ENCODE measurements at places on chromosomes 2 and 18.

- DNase-seq: no peak
Observed at GRCh38 chr2:104976603-104977120, 61.2 kb upstream of the MRPS9 start.

GRCh38 chr2:2503864-2504418 lies 172.9 kb upstream of the MYT1L start:
- DNase-seq: no peak

DNA sequence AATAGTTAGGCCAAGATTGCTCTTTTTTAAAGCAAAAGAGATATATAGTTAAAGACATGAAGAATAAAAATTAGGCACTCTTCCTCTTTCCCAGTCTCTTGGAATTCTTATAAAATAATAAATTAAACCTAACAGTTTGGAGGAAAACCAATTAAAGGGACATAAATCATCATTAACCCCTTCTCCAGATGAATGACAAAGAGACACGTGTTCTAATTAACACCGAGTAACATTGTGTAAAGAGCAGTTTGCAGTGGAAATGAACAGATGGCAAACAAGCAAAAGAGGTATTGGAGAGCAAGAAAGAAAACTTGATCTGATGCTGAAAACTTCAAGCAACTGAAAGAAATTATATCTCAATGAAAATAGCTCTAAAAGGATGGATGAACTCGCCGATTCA lies 48.4 kb downstream of the BCL2 start:
- no peak for DNase-seq

DNA sequence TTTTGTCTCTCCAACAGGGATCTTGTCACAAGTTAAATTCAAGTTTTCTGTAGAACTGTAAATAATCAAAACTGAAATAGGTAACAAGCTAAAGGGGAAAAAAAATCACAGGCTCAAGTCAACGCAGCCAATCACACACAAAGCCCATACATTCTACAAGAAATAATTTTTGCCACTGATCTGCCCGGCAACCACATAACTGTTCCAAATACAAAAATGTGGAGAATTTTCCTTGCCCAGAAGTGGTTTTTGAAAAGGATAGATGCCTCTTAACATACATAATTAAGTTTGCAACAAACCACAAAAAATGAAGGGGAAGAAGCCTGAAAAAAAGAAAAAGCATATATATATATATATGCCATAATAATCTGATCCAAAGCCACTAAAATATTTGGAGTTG lies 60.3 kb downstream of the FARSB start:
- DNase-seq: no peak

- no peak for DNase-seq
Observed at GRCh38 chr2:134540990-134541389, 177.8 kb downstream of the TMEM163 start.

- no peak for DNase-seq
Observed at GRCh38 chr2:157952558-157952957, 76.4 kb upstream of the ACVR1 start.

- no peak for DNase-seq
Observed at GRCh38 chr2:136052369-136053362, 65.3 kb downstream of the CXCR4 start.

DNA sequence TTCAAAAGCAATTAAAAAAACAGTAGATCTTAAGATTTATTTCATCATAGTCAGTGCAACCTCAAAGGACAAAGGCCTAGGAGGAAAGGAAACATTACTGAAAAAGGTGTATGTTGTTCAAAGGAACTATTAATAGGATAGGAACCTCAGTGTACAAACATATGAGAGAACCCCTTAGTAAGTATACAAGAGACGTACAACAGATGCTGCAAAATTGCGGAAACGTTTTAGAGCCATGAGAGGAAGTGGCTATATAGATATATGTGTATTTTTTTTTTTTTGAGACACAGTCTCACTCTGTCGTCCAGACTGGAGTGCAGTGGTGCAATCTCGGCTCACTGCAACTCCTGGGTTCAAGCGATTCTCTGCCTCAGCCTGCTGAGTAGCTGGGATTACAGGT lies 22.2 kb downstream of the PIK3C3 start:
- no peak for DNase-seq

DNA sequence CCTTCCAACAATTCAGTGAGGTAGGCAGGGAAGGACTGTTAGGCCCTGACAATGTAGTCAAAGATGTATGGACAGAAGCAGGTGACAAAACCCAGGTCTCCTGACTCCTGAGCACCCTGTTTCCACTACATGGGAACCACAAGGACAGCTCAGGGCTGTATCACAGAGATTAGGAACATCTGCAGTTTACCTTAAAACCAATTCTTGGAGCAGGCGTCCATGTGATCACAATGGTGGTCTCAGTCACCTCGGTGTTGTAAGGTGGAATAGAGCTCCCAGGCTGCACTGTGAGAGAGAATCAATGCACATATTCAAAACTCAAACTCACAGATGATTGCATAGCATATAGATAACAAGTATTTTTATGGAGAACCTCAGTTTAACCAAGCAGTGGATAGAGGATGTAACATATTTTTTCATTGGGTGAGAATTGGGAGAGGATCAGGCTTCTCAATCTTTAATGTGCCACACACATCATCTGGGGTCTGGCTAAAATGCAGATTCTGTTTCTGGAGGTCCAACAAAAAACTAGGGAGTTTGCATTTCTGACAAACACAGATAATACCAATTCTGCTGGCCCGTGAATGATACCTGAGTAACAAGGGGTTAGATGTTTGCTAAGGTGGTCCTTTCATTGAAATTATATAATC lies 36.7 kb downstream of the FN1 start:
- no peak for DNase-seq

DNA sequence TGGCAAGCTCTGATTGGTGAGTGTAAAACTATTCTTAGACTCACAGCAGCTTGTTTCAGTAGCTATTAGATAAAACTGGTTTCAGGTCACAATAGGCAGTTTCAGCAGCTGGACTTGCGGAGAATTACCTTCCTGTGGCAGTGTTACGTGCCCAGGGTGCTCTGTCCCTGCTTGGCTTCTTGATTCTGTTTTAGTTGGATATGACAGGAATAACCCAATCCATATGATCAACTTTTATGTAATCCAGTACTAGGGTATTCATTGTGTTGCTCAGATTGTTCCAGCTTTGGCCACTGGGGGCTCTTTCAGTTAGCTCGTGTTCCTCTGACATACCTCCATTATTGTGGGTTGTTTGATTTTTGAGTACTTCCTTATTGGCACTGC lies 43.1 kb downstream of the INPP4A start:
- DNase-seq: peak; percentile 42

- DNase-seq: peak; percentile 61
Observed at GRCh38 chr2:240556553-240557100, 1.2 kb downstream of the ANKMY1 start.

- DNase-seq: no peak
Observed at GRCh38 chr2:68561372-68561771, 82.0 kb upstream of the PROKR1 start.

DNA sequence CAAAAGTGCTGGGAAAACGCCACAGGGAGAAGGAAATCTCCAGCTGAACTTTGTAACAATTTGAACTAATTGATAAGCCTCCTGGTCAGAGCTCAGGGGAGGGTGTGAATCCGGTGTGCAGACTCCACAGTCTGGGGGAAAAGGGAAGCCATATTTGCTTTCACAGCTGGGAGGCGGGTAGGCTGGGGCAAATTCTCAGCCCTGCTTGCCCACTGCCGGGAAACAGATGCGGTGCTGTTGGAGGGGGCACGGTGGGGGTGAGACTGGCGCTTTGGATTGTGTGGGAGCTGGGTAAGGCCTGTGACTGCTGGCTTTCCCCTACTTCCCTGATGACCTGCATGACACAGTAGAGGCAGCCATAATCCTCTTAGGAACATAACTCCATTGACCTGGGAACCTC lies 134.8 kb downstream of the ADCYAP1 start:
- no peak for DNase-seq

DNA sequence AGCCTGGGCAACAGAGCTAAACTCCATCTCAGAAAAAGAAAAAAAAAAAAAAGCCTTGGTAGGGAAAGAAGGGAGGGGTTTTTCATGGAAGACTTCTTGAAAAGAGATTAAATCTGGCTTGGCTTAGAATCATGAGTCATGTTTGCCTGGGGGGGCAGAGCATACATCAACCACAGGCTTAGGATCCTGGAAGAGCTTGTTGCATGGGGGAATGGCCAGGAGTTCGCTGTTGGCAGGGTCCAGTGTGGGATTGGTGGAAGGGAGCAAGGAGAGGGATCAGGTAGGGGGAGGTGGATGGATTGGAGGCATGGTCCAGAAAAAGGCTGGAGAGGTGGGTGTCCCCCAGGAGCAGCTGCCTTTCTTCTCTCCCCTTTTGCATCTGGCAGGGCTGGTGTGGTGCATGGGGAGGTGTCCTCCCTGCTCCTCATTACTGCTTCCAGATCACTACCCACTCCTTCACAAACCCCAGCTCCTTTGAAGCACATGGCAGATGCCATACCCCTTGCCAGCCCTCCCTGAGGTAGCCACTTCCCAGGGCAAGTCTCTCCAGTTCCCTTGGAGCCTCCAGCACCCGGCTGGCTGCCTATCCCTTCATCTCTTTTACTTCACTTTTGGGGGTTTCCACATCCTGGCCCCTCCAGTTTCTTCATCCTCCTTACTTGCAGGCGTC lies 2.5 kb downstream of the ARMC9 start:
- DNase-seq: no peak

DNA sequence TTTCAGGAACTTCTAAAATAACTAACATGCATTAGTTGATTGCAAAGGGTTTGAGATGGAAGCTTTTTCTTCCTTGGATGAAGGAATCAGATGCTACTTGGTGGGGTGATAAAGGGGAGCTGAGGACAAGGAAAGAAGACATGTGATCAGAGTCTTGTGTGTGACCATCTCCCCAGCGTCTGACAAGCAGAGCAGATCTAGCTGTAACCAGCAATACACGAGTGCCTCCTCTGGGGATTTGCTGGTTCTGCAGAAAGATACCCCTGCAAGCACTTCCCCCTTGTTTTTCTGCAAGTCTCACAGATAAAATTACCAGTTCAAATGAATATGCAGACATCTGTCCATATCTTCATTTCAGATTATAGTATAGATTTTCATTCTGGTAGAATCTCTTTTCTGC lies 2.7 kb downstream of the CDH7 start:
- peak; percentile 84 for DNase-seq

DNA sequence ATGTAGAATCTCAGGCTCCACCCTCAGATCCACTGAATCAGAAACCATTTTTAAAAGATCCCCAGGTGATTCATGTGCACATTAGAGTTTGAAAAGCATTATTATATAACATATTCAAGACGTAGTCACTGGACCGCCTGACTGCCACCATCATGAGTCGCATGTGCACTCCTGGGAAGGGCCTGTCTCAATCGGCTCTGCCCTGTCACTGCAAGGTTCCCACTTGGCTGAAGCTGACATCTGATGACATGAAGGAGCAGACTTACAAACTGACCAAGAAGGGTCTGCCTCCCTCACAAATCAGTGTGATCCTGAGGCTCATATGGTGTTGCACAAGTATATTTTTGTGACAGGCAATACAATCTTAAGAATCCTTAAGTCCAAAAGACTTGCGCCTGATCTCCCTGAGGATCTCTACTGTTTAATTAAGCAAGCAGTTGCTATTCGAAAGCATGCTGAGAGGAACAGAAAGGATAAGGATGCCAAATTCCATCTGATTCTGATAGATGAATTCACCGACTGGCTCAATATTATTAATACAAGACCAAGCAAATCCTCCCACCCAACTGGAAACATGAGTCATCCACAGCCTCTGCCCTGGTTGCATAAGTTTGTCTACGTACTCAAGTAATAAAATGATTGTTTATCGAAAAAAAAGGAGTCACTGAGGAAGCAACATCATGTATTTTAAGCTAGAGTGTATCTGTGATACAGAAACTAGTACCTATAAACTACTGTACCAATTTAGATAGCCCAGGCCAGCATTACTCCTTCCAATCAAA lies 26.2 kb downstream of the ATAD2B start:
- no peak for DNase-seq

DNA sequence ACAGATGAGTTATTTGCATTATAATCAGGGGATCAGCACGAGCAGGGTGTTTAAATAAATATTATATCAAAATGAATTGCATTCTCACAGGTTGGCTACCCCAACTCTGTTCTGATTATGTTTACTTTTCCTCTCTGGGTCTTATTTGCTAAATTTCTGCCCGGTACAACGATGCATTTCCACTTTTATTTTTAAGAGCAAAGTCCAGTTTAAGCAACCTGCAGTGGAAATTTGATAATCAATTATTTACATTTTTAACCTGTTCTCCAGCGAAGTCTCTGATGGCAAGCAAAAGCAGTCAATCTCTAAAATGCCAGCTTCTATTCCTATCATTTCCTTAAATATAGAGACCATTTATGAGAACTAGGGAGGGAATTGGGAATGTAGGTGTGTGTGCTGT lies 966.6 kb upstream of the SOX11 start:
- no peak for DNase-seq

GRCh38 chr2:159550231-159550630 lies 66.1 kb downstream of the BAZ2B start:
- DNase-seq: no peak

GRCh38 chr2:84904717-84905174 lies 710 bp upstream of the TMSB10 start:
- no peak for DNase-seq

- DNase-seq: no peak
Observed at GRCh38 chr2:29954316-29954715, 32.9 kb upstream of the ALK start.
